Stomach (tissue), 19 donors: ENCODE measurements at places on chromosomes 7 and 10. TPM values are rescaled to one million over a fixed set of nuclear protein-coding genes. Genes with fewer than 3 reads are reported as not detected.

Gene SCART1
- 0.89 TPM for total RNA-seq

Gene TNKS2
- 38.3 TPM for total RNA-seq

DNA sequence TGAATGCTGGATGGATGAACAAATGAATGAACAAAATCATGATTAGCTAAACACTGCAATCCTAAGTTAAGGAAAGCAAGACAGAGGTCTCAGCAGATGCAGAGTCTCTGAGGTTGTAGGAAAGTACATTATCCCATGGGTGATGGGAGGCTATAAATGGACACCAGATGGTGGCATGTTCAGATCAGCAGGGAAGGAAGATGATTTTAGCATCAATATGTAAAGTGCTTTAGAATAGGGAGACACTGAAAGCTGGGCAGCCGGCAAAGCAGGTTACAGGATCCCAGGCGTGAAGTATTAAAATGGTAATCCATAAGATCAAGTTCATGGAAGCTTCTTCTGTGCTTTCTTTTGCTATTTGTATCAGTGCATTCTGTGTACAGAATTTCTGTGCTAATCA is 7.9 kb upstream of the RAPGEF5 start:
- peak; percentile 14 for DNase-seq

- no peak for DNase-seq
Observed at GRCh38 chr7:121017586-121017985, 29.1 kb downstream of the CPED1 start.

- no peak for DNase-seq
Observed at GRCh38 chr7:127874951-127875608, 156.2 kb downstream of the LRRC4 start.

GRCh38 chr7:1020849-1021251 is 23.5 kb upstream of the GPR146 start:
- DNase-seq, result no peak

DNA sequence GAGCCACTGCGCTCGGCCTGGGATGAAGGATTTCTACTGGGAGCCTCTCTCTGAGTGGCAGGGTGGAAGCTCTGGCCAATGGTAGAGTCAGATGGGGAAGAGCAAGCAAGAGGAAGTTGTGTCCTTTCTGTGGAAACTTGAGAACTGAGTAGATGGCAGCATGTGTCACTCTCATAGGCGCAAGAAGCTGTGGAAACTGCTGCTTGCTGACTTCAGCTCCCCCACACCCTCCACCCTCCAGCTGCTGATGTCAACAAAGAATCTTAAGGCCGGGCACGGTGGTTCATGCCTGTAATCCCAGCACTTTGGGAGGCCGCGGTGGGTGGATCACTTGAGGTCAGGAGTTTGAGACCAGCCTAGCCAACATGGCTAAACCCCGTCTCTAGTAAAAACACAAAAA is 39.8 kb upstream of the SRGN start:
- DNase-seq, result peak; percentile 32
